ENCODE measurements at places on chromosomes 2 and 18.

GRCh38 chr2:127706215-127706990 is 5.1 kb downstream of the SFT2D3 start:
- no peak for DNase-seq

DNA sequence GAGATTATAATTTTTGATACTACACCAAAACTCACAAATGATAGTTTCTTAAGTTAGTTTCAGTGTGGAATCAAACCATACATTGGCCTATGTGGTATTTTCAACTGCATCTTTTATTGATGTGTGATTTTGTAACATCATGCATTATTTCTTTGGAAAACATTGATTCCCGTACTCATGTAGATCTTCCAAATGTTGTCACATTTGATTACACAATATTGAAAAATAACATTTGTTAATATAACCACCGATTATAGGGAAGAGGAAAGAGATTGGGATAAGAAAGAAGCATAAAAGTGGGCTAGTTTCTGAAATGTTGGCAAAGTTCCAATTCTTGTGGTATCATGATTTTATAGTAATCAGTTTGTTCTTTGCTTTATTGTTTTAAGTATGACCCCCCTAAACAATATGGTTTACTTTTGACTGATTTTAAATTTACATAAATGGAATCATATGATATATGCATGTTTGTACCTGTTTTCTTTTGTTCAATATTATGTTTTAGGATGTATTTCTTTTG is 117.2 kb upstream of the OTX1 start:
- DNase-seq: no peak

DNA sequence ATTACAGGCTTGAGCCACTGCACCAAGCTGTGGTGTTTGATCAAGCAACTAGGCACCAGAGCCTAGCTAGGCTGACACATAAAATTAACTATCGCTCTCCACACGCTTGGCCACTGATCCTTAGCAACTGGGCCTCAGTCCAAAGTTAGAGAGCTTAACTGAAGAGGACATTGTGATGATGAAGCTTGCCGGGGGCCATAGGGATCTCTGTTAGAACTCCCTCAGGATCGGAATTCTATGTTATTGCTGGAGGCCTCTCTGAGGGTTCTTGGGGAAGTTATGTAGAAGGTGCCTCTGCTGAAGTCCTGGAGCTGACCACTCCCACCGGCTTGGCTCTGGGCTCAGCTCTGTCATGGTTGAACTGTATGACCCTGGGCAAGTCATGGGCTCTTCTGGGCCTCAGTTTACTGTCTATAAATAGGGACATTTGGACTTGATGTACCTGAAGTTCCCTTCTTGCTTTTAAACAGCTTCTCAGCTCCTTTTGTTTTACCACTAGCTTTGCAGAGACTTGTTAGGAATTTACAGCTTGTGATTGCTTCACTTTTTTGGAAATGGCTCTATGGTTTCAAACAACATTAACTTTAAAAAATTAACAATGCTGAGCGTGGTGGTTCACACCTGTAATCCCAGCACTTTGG is 44.1 kb downstream of the GATA6 start:
- DNase-seq: peak; percentile 92

- DNase-seq: no peak
Measured at GRCh38 chr2:178345951-178346350, 105.0 kb downstream of the PRKRA start.
